A549 treated with DMSO at 1 μM for 4 hours (cell line): ENCODE measurements at places on chromosomes 5 and 9. TPM values are rescaled to one million over a fixed set of nuclear protein-coding genes. Genes with fewer than 3 reads are reported as not detected.

Gene PCDHA6
- total RNA-seq, result 0.08 to 0.10 TPM (median 0.09 TPM) in 3 of 5 replicates, not detected in the others

Gene NSA2
- 127 to 136 TPM (median 130 TPM) in 5 replicates for total RNA-seq

Gene PCDHB5
- total RNA-seq, result 1.2 to 1.9 TPM (median 1.4 TPM) in 5 replicates

Gene ZFAND5
- total RNA-seq, result 136 to 180 TPM (median 163 TPM) in 5 replicates

Gene LHX3
- 0.05 to 0.13 TPM (median 0.09 TPM) in 5 replicates for total RNA-seq

Gene CNTNAP3
- 8.4 to 12.2 TPM (median 10.1 TPM) in 5 replicates for total RNA-seq

Gene COL15A1
- total RNA-seq, result 0.17 to 0.48 TPM (median 0.34 TPM) in 5 replicates

Gene PTPDC1
- total RNA-seq, result 3.8 to 4.4 TPM (median 4.3 TPM) in 5 replicates

Gene NAA35
- 25.5 to 29.9 TPM (median 28.3 TPM) in 5 replicates for total RNA-seq

Gene TLX3
- total RNA-seq, result not detected in 5 replicates

Gene INSL4
- 15.5 to 19.2 TPM (median 18.0 TPM) in 5 replicates for total RNA-seq

Gene CHSY3
- total RNA-seq, result 0.03 to 0.10 TPM (median 0.07 TPM) in 5 replicates

Gene NAIP
- 0.25 to 0.47 TPM (median 0.41 TPM) in 5 replicates for total RNA-seq

Gene TRPM3
- not detected in 5 replicates for total RNA-seq

Gene NUTM2G
- 0.03 TPM in 1 of 5 replicates, not detected in the others for total RNA-seq

Gene HTR1A
- total RNA-seq, result not detected in 5 replicates

Gene ZNF300
- 2.9 to 3.2 TPM (median 2.9 TPM) in 5 replicates for total RNA-seq

Gene ERAP2
- total RNA-seq, result 1.2 to 2.1 TPM (median 1.3 TPM) in 5 replicates

Gene WHRN
- total RNA-seq, result 5.2 to 8.1 TPM (median 6.9 TPM) in 5 replicates
